ENCODE measurements at places on chromosomes 5 and 9. TPM values are rescaled to one million over a fixed set of nuclear protein-coding genes. Genes with fewer than 3 reads are reported as not detected.

Gene MSMP
- not detected for total RNA-seq

Gene PCDHA12
- 0.18 TPM for total RNA-seq

- DNase-seq, result no peak
Measured at GRCh38 chr9:85577353-85577952, 164.3 kb downstream of the AGTPBP1 start.

- DNase-seq, result no peak
Measured at GRCh38 chr9:35659340-35659739, 1.2 kb downstream of the CCDC107 start.

- DNase-seq, result no peak
Measured at GRCh38 chr9:98253565-98253964, 1.9 kb downstream of the TBC1D2 start.
